ENCODE measurements at places on chromosomes 7 and 10. TPM values are rescaled to one million over a fixed set of nuclear protein-coding genes. Genes with fewer than 3 reads are reported as not detected.

- no peak overlapping the region for H3K4me3 ChIP-seq
- H3K4me1 ChIP-seq, result no peaks in the 10 kb centered on the region
- H3K27me3 ChIP-seq, result no peaks in the 10 kb centered on the region
- no peak overlapping the region for H3K27ac ChIP-seq
These were observed 335.4 kb upstream of the MEOX2 start for GRCh38 chr7:16021851-16022250.

- no peaks in the 10 kb centered on the region for H3K36me3 ChIP-seq
- DNase-seq, result peak; percentile 78
- H3K27ac ChIP-seq, result no peak overlapping the region
- H3K27me3 ChIP-seq, result no peaks in the 10 kb centered on the region
- no peak overlapping the region for H3K4me3 ChIP-seq
These were observed 52.4 kb upstream of the GTF2IRD1 start for GRCh38 chr7:74401137-74401859.

- H3K4me1 ChIP-seq, result peaks cover 56% of the 10 kb centered on the region
- H3K27ac ChIP-seq, result no peak overlapping the region
- no peaks in the 10 kb centered on the region for H3K27me3 ChIP-seq
- no peak for DNase-seq
- H3K4me3 ChIP-seq, result no peak overlapping the region
These were observed 77.8 kb upstream of the PPIF start for GRCh38 chr10:79269443-79269842.

GRCh38 chr10:36050763-36051499, 408.8 kb upstream of the FZD8 start:
- DNase-seq, result no peak
- H3K27ac ChIP-seq, result no peak overlapping the region
- no peak overlapping the region for H3K4me3 ChIP-seq
- no peaks in the 10 kb centered on the region for H3K36me3 ChIP-seq
- H3K27me3 ChIP-seq, result no peaks in the 10 kb centered on the region

DNA sequence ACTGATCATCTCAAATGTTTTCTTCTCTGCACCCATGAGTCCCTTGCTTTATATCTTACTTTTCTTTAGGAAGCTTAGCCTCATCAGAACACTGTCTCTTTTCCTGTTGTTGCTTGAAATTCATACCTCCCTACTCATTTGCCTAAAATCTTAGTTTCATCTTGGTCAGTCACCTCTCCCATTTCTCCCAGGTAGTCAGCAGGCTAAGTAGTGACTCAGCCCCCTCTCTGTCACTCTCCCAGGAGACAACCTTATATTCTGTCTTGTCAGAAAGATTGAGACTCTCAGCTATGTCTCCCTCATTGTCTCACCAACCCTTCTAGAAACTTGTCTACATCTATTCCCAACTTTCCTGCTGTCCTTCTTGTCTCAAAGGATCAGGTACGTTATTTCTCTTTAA, 280.9 kb downstream of the BBS9 start:
- H3K27me3 ChIP-seq, result no peaks in the 10 kb centered on the region
- H3K36me3 ChIP-seq, result peaks cover 1% of the 10 kb centered on the region
- no peak overlapping the region for H3K4me3 ChIP-seq

DNA sequence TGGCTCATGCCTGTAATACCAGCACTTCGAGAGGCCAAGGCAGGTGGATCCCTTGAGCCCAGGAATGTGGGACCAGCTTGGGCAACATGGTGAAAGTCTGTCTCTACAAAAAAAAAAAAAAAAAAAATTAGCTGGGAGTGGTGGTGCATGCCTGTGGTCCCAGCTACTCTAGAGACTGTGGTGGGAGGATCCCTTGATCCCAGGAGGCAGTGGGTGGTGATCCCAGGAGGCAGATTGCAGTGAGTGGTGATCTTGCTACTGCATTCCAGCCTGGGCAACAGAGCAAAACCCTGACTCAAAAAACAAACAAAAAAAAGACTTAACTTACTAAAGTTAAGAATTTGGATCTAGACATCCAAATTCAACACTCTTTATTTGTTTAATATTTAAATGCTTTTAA, 10.2 kb upstream of the ADO start:
- H3K36me3 ChIP-seq, result no peaks in the 10 kb centered on the region
- H3K4me3 ChIP-seq, result no peak overlapping the region
- no peaks in the 10 kb centered on the region for H3K4me1 ChIP-seq
- no peak for DNase-seq
- no peak overlapping the region for H3K27ac ChIP-seq

- no peaks in the 10 kb centered on the region for H3K27me3 ChIP-seq
- H3K36me3 ChIP-seq, result peaks cover 15% of the 10 kb centered on the region
- H3K27ac ChIP-seq, result no peak overlapping the region
- H3K4me1 ChIP-seq, result peaks cover 53% of the 10 kb centered on the region
These were observed 69.3 kb downstream of the AP3M1 start for GRCh38 chr10:74081192-74081803.

- DNase-seq, result no peak
- H3K27ac ChIP-seq, result no peak overlapping the region
- H3K27me3 ChIP-seq, result no peaks in the 10 kb centered on the region
- peaks cover 19% of the 10 kb centered on the region for H3K4me1 ChIP-seq
These were observed 79.1 kb downstream of the FAM53B start for GRCh38 chr10:124665091-124665490.

GRCh38 chr7:124338861-124339260, 306.0 kb upstream of the TMEM229A start:
- no peaks in the 10 kb centered on the region for H3K27me3 ChIP-seq
- no peak overlapping the region for H3K27ac ChIP-seq
- H3K36me3 ChIP-seq, result no peaks in the 10 kb centered on the region

- H3K27ac ChIP-seq, result no peak overlapping the region
- no peak for DNase-seq
These were observed 9.3 kb upstream of the RET start for GRCh38 chr10:43067391-43068135.

DNA sequence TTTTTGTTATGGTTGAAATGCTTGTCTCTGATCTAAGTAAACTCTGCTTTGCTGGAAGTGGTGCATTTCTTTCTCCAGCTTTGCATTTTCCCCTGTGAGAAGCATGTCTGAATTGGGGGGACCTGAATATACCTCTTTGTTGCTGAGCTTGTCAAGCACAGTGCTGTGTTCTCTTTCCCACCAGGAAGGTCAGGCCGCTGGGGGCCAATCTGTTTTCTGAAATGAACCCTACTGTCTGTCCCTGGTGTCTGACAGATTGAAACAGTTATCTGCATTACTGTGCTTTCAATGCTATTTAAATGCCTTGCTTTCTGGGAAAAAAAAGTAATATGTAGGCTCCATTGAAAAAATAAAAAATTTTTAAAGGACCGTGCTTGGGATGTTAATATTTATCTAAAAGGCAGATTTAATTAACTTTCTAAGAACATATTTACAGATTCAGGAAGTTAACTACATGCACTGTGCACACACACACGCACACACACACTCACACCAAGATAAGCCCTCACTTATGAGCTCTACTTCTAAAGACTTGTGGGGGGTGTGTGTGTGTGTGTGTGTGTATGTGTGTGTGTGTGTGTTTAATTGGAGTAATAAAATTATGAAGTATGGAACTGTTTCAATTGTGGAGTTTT, 127.0 kb upstream of the FZD1 start:
- no peak for DNase-seq
- no peak overlapping the region for H3K4me3 ChIP-seq
- no peaks in the 10 kb centered on the region for H3K4me1 ChIP-seq
- H3K27ac ChIP-seq, result no peak overlapping the region

DNA sequence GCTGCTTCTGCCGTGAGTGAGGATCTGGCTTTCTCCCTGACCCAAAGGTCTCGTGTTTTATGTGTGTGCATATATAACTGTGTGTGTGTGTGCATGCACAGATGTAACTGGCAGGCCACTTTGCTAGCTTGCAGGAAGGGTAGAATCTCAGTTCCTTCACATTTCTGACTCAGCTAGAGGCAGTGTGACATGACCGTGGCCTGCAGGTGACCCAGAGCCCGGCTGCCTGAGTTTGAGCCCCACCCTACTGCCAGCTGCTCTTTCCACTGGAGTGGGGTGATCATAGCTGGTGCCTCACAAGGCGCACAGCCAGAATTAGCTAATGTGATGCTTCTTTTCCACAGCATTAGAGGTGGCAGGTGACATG, 9.3 kb upstream of the MYL7 start:
- H3K36me3 ChIP-seq, result no peaks in the 10 kb centered on the region
- no peak overlapping the region for H3K4me3 ChIP-seq
- no peak overlapping the region for H3K27ac ChIP-seq
- no peak for DNase-seq

Gene KIAA1549
- 1.1 TPM for total RNA-seq

Gene PNLIPRP2
- total RNA-seq, result not detected

Gene DLX5
- total RNA-seq, result not detected

Gene FAM24B
- 15.3 TPM for total RNA-seq

Gene LIPF
- total RNA-seq, result not detected

Gene CRHR2
- total RNA-seq, result not detected

Gene CELF2
- total RNA-seq, result 219 TPM

Gene CYP2C18
- not detected for total RNA-seq

Measured in activated CD8-positive, alpha-beta memory T cell treated with anti-CD3 and anti-CD28 coated beads, Interleukin-2, amount 10 ng/mL, durations not matched to agents 7 days and 5 days (primary cell).